A549 treated with Hydrocortisone at 1 μM for 4 hours (cell line): ENCODE measurements at places on chromosomes 5 and 9. TPM values are rescaled to one million over a fixed set of nuclear protein-coding genes. Genes with fewer than 3 reads are reported as not detected.

Gene TOR4A
- 19.9 to 27.5 TPM (median 25.0 TPM) in 5 replicates for total RNA-seq

Gene NRG2
- total RNA-seq, result 1.4 to 2.2 TPM (median 1.8 TPM) in 5 replicates

Gene TRIM14
- total RNA-seq, result 10.9 to 15.0 TPM (median 13.8 TPM) in 5 replicates

Gene TICAM2
- total RNA-seq, result 0.80 to 1.6 TPM (median 1.1 TPM) in 5 replicates

Gene PDLIM4
- total RNA-seq, result 0.13 to 1.3 TPM (median 0.58 TPM) in 5 replicates

Gene KCNN2
- 0.06 to 0.16 TPM (median 0.07 TPM) in 4 of 5 replicates, not detected in the other for total RNA-seq

Gene ARAP3
- total RNA-seq, result 4.0 to 4.6 TPM (median 4.2 TPM) in 5 replicates

Gene GDA
- 0.91 to 1.2 TPM (median 1.2 TPM) in 5 replicates for total RNA-seq

Gene NME5
- total RNA-seq, result not detected in 5 replicates
